Activated B cell treated with CpG ODN at 0.5 μM for 24 hours (primary cell): ENCODE measurements at places on chromosomes 12 and 14. TPM values are rescaled to one million over a fixed set of nuclear protein-coding genes. Genes with fewer than 3 reads are reported as not detected.

DNA sequence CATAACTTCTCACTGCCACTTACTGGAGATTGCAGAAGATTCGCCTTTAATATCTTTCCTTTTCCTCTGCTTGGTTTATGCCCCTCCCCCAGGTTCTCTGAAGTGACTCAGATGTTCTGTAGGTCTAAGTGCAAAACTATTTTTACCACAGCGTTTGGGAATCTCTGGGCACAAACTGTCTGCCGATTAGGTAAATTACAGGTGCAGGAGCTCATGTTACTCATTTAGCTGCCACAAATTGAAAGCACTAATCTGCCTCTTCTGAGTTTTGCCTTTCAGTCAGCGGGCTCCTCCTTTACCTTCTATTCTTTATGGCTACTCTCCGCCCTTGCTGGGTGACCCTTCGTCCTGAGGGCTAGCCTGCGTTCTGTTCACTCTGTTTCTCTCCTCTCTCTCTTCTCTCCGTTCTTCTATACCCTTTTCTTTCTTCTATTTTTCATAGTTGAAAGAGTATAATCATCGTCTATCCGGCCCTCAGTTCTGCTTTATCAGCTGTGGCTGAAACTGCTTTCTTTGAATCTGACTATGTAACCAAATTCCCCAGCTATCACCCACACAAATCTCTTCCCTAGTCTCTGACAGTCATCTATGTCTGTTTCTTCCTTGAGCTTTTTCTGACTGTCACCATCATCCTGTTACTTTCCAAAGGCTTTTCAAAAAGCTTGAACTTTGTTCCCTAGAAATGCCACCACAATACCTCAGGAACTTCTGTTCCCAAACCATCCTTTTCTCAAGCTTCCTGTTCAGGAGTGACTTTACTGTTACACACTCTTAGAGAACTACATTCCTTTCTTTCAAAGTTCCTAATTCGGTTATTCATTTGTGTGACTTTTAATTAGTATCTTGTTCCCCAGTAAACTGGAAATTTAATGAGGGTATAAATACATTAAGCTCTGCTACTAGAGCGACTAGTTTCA lies 4.3 kb upstream of the MYF6 start:
- no peak overlapping the region for H3K4me3 ChIP-seq
- H3K36me3 ChIP-seq, result no peaks in the 10 kb centered on the region
- no peak overlapping the region for H3K27ac ChIP-seq
- H3K4me1 ChIP-seq, result no peaks in the 10 kb centered on the region
- no peak for DNase-seq

GRCh38 chr12:58540480-58541299 lies 379.6 kb downstream of the LRIG3 start:
- H3K4me1 ChIP-seq, result no peaks in the 10 kb centered on the region
- DNase-seq, result no peak
- no peaks in the 10 kb centered on the region for H3K27me3 ChIP-seq
- H3K4me3 ChIP-seq, result no peak overlapping the region
- H3K36me3 ChIP-seq, result no peaks in the 10 kb centered on the region

DNA sequence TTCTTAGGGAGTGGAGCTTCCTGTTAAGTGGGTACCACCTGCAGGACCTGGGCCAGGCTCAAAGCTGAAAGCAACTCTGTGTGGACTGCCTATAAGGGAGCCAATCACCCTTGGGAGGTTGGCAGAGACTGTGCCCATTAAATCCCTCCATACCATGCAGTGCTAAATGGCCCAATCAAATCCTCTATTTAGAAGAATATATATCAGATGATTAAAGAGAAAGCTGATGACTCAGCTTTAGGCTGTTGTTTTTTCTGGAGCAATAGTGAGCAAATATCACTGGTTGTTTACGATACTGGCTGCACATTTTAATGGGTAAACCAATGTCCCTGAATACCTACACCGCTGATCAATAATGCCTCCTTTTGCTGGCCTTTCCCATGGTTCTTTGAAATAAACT lies 101.3 kb downstream of the TMX1 start:
- H3K4me1 ChIP-seq, result no peaks in the 10 kb centered on the region
- DNase-seq, result no peak
- no peak overlapping the region for H3K4me3 ChIP-seq
- H3K27me3 ChIP-seq, result peaks cover 7% of the 10 kb centered on the region
- H3K27ac ChIP-seq, result no peak overlapping the region

DNA sequence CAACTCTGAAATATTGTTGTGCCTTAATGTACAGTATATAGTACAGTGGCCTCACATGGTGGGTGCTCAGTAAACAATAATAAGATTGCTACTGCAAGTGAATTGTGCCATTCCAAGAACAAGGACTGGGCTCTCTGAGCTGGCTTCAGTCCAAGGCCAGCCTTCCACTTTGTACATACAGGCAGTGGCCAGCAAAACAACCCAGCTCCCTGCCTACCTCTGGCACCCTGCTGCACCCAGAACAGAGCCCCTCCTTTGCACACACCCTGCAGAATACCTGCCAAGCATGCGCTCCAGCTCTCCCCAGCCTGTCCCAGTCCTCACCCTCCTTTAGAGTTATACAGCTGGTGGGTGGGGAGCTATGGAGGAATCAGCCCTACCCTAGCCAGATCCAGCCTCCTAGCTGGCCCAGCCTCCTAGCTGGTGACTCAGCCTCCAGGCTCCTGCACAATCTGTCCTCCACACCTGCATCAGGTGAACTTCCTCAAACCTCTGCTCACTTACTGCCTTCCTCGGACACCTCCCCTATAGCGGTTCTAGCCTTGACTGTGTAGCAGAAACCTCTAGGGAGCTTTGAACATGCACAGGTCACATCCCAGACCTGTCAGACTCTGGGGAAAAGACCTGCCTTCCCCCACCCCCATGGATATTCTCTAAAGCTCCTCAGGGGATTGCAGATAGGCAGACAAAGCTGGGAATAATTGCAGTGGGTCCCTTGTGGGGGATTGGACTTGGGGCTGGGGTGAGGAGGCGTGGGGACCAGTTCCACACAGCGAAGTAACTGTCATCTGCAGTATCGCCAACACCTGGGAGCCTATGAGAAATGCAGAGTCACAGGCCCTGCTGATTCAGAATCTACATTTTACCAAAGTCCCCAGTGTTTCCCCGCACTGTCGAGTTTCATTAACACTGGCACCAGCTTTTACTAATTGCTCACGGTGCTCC lies 17.9 kb downstream of the ZDHHC22 start:
- peak overlapping the region; percentile 98 for H3K27ac ChIP-seq
- H3K4me1 ChIP-seq, result peaks cover 70% of the 10 kb centered on the region
- peak; percentile 43 for DNase-seq
- peaks cover 2% of the 10 kb centered on the region for H3K36me3 ChIP-seq

GRCh38 chr12:58916921-58917511 lies 3.3 kb downstream of the LRIG3 start:
- peaks cover 5% of the 10 kb centered on the region for H3K4me1 ChIP-seq
- H3K36me3 ChIP-seq, result no peaks in the 10 kb centered on the region
- no peak for DNase-seq
- H3K27me3 ChIP-seq, result peaks cover 30% of the 10 kb centered on the region

GRCh38 chr12:46585854-46586621 lies 213.5 kb upstream of the SLC38A2 start:
- DNase-seq, result no peak
- H3K27ac ChIP-seq, result no peak overlapping the region
- H3K27me3 ChIP-seq, result no peaks in the 10 kb centered on the region
- H3K4me3 ChIP-seq, result no peak overlapping the region
- H3K4me1 ChIP-seq, result peaks cover 33% of the 10 kb centered on the region

DNA sequence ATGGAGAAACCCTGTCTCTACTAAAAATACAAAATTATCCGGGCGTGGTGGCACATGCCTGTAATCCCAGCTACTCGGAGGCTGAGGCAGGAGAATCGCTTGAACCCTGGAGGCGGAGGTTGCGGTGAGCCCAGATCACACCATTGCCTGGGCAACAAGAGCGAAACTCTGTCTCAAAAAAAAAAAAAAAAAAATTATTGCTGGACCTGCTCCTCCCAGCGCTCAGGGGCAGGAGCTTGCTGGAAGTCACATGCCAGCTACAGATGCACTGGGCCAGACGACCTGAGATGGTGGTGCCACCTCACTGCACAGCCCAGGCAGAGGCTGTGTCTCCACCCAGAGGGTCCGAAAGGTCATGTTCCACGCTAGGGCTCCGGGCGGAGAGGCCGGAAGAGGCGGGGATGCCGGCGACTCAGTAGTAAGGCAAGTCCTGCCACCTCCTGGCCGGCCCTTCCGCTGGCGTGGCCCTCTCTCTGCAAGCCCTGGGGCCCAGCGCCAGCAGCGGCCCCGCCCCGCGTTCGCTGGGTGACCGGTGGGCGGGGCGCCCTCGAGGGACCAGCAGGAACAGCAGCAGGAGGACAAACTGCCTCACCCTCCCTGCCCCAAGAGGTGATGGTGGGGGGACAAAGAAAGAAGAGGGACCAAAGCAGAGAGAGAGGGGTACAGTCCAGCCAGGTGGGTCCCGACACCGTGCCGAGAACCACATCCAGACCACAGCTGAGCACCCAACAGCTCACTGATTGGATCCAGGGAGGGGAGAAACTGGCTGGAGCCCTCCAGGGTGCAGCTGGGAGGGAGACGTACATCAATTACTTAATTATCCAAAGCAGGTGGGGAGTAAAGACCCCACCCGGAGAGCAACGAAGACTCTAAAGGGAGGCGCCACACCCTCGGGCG lies 3.6 kb upstream of the RHOF start:
- H3K4me1 ChIP-seq, result peaks cover 48% of the 10 kb centered on the region
- H3K27ac ChIP-seq, result no peak overlapping the region
- no peak overlapping the region for H3K4me3 ChIP-seq
- H3K36me3 ChIP-seq, result peaks cover 44% of the 10 kb centered on the region

GRCh38 chr12:102849722-102850447 lies 67.2 kb downstream of the PAH start:
- no peak overlapping the region for H3K4me3 ChIP-seq
- H3K4me1 ChIP-seq, result no peaks in the 10 kb centered on the region
- no peaks in the 10 kb centered on the region for H3K36me3 ChIP-seq
- peaks cover 14% of the 10 kb centered on the region for H3K27me3 ChIP-seq
- no peak for DNase-seq
- H3K27ac ChIP-seq, result no peak overlapping the region

DNA sequence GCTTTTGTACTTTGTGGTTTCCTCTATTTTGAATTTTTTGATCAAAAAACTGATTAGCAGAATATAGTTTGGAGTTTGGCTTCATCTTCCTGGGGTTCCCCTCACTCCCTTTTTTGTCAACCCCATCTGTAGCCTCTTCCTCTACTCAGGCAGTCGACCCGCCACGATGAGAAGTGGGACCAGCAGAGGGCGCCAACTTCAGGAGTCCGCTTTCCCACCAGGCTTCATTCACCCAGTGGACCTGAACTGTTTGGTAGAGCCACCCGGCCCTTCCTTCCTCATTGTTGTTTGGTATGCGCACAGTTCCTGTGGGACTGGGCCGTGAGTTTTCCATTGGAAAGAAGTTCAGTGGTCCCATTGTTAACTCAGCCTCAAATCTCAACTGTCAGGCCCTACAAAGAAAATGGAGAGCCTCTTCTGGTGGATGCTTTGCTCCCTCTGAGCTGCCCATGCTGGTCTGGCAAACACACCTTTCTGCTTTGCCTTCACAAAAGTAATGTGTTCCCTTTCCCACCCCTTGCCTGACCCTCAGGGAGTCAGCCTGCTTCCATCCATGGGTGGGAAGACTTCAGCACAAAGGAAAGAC lies 21.7 kb downstream of the TMBIM6 start:
- H3K4me1 ChIP-seq, result peaks cover 25% of the 10 kb centered on the region
- peak; percentile 59 for DNase-seq
- H3K36me3 ChIP-seq, result peaks cover 65% of the 10 kb centered on the region
- no peak overlapping the region for H3K4me3 ChIP-seq
- peak overlapping the region; percentile 79 for H3K27ac ChIP-seq

DNA sequence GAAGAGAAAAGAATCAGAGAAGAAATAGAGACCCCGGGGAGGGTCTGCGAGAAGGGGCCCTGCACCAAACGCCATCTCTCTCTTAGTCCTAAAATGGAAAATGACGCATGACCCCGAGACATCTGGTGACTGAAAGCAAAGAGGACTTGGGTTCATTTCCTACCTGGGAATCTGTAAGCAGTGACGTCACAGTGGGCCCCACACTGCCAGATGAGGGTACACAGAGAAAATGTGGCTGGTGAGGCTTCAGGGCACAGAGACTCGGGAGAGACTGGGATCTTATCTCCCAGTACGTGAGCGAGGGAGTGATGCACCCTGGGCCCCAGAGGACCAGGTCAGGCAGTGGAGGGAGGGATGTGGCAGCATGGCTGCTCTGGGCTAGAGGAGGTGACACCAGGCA lies 288.1 kb upstream of the SFSWAP start:
- H3K27me3 ChIP-seq, result peaks cover 12% of the 10 kb centered on the region
- H3K36me3 ChIP-seq, result no peaks in the 10 kb centered on the region
- no peak overlapping the region for H3K27ac ChIP-seq
- no peak for DNase-seq
- no peaks in the 10 kb centered on the region for H3K4me1 ChIP-seq
- no peak overlapping the region for H3K4me3 ChIP-seq

DNA sequence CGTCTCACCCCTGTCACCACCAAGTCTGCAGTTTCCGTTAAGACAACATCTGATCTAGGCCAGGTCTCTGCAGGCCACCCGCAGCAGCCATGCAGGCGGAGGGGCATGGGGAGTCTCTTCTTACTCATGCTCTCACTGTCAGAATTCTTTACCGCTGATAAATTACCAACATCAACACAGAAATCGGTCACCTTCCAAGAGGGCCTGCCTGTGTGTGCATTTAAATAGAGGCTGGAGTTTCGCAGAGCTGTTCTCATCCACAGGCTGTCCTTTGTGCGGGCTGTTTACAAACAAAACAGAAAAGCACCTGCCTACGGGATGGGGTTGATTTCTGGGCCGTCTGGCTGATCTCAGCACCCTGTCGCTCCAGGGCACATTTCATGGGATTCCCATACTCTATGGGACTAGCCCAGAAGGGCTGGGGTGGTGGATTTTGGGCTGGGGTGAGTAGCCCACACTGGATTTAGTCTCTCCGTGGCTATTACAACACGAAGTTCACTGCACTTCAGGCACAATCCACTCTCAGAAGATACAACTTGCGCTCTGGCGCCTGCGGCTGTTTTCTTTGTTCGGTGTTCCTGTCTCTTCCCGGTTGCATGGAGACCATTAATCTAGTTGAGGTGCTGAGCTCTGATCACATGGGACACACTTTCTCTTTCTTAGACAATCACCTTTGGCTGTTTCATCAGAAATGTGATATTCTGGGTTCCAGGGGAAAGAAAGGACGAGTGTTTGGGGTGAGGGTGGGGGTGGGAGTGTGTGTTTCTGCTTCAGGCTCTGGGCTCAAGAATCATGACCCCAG lies 331.1 kb downstream of the GLT1D1 start:
- H3K4me1 ChIP-seq, result no peaks in the 10 kb centered on the region
- H3K27ac ChIP-seq, result no peak overlapping the region
- no peaks in the 10 kb centered on the region for H3K27me3 ChIP-seq
- no peaks in the 10 kb centered on the region for H3K36me3 ChIP-seq

Gene COX6A1
- 255 and 292 TPM in 2 replicates for total RNA-seq

Gene BCL11B
- 0.10 and 0.13 TPM in 2 replicates for total RNA-seq

Gene MOK
- 1.8 and 3.1 TPM in 2 replicates for total RNA-seq
